ENCODE measurements at places on chromosomes 11 and 22. TPM values are rescaled to one million over a fixed set of nuclear protein-coding genes. Genes with fewer than 3 reads are reported as not detected.

DNA sequence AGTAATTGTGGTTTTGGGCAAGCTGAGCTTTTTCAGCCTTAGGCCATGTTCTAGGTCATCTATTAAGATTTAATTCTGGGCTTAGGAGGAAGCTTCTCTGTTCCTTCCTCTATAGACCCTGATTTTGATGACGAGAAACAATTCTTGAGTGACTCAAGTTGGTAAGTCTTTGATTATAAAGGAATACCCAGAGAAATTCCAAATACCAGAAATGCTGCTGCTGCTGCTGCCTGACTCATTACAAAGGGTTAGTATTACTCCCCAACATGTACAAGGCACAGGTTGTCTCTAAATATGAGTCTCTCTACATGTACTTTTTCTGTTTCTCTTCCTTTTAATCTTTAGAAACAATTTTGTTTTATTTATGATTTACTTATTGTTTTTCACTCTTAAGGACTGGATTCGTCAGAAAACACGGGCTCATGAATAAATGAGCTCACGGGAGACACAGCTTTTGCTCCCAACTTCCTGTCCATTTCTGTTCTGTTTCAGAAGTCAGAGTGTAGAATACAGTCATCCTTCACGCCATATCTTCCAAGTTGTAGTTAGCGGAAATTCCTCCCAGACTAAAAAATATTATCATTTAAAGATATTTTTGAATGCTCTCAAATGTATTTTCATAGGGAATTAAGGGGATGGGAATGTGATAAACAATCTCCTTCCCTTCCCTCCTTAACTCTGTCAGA lies 31.8 kb upstream of the RBMXL2 start:
- peak; percentile 12 for DNase-seq

Gene TREH
- not detected for total RNA-seq

- DNase-seq: peak; percentile 3
These were observed 23.2 kb downstream of the CASP5 start for GRCh38 chr11:104999721-105000120.

Gene SCUBE2
- total RNA-seq: 0.72 TPM

DNA sequence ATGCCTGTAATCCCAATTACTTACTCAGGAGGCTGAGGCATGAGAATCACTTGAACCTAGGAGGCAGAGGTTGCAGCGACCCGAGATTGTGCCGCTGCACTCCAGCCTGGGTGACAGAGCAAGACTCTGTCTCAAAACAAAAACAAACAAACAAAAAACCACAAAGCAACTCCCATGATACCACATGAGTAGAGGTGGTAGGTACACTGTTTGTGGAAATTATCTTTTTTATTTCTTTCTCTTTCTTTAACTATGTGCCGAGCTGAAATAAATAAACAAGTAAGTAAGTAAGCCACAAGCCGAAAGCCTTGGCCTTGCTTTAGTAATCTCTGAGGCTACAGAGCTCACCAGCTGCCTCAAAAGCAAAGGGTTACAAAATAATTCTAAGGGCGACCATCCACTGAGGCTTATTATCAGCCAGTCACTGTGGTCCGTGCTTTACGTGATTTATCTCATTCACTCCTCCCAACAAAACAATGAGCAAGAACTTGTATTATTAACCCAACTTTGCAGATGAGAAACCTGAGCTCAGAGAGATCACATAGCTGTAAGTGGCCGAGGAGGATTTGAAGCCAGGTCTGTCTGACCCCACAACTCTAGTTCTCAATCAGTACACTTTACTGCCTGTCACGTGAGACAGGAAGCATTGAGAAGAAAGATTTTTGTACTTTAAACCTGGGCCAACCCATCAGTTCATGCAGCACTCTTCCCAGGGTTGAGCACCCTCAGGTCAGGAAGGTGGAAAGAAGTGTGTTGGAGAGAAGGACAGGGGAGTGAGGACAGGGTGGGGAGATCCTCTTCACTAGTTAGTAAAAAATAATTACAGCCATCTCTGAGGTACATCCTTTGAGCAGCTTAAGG lies 69.8 kb upstream of the MTMR2 start:
- peak; percentile 30 for DNase-seq

DNA sequence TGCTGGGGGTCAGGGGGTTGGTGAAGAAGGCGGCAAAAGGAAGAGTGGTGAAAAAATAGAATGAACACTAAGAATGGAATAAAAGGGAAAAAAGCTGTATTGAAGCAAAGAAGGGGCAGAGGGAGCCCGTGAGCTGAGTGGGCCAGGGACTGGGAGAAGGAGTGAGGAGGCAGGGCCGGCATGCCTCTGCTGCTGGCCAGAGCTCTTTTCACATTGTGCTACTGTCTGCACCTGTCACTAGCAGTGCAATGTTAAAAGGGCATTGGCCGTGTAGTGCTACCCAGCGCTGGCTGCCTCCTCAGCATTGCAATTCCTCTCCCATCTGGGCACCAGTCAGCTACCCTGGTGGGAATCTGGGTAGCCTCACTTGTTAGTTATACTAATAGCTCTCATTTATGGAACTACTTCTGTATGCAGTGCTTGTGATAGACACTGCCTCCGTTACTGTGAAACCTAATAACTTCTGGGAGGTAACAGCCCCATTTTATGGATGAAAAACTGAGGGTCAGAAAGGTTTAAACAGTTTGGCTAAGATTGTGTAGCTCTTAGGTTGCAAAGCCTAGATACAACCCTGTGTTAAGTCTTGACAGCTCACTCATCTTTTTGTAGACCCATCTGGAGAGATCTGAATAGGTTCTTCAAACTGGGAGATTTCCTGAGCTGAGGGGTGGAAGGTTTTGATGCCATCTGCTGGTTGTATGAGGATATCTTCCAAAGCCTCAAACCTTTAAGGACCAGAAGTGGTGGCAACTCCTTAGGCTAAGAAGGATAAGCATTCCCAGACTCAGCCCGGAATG lies 8.5 kb downstream of the YPEL4 start:
- DNase-seq: peak; percentile 69
